Stimulated activated CD8-positive, alpha-beta memory T cell treated with anti-CD3 and anti-CD28 coated beads, Interleukin-2, amount 100 ng/mL, for 48 hours (primary cell): ENCODE measurements at places on chromosomes 5 and 9.
A peak's percentile ranks its signal among the peaks of the same experiment; 100 is the strongest.

- DNase-seq = no peak
These were observed 31.8 kb upstream of the CKS2 start for GRCh38 chr9:89278997-89279739.

DNA sequence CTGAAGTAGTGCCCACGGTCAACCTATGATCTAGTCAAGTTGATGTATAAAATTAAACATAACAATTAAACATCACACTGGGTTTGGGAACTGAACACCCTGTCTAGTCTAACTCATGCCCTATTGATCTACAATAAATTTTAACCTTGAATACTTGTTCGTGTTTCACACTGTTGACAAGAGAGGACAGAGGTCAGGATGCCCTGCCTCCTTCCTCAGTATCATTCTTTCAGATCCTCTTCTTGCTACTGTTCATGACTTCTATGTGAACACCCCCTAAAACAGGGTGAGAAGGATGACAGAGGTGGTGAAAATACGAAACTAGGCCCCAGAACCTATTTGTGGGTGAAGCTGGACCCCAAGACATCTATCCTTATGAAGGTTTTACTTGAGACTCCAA, 8.1 kb upstream of the MAT2B start:
- DNase-seq = no peak

GRCh38 chr9:113903514-113904077, 27.5 kb downstream of the ZNF618 start:
- DNase-seq = no peak

- no peak for DNase-seq
These were observed 218.6 kb downstream of the ESM1 start for GRCh38 chr5:54766748-54767147.

DNA sequence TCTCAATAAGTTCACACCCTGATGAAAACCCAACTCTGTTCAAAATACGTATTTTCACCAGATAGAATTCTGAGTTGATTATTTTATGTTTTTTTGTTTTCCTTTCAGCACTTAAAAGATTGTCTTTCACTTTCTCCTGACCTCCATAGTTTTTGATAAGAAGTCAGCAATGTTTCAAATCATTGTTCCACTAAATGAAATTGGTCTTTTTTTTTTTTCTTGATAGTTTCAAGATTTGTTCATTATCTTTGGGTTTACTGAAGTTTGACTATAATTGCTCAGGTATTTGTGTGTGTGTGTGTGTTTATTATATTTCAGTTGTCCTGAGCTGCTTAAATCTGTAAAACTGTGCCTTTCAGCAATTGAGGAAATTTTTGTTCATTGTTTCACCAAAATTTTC, 498.7 kb downstream of the TLE1 start:
- DNase-seq = no peak

DNA sequence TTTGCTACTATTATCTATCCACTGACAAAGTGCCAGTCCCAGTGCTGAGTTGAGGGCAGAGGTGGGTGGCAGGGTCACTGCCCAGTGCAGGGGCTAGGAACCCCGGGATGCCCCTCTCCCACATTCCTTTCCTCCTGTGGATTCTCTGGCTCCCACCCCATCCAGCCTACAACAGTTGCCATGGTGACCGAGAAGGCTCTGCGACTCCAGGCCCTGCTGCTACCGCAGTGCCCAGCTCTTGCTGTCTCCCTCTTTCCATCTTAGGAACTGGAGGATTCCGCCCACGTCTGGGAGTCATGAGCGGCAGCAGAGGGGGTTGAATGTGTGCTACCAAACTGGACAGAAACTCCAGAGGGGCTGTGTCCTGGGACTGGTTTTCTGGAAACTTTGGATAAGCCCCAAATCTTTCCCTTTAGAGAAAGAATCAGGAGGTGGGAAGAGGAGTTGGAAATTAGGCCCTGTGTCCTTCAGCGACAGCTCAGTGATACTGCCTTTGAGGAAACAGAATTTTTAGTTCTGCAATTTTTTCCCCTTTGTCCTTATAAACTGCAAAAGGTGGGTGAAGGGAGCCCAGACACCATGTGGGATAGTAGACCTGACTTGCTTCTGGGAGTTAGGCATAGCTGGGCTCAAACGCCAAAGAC, 20.7 kb upstream of the C5orf47 start:
- DNase-seq = no peak

- DNase-seq = no peak
These were observed 9.3 kb upstream of the SCGB3A1 start for GRCh38 chr5:180600554-180601041.

DNA sequence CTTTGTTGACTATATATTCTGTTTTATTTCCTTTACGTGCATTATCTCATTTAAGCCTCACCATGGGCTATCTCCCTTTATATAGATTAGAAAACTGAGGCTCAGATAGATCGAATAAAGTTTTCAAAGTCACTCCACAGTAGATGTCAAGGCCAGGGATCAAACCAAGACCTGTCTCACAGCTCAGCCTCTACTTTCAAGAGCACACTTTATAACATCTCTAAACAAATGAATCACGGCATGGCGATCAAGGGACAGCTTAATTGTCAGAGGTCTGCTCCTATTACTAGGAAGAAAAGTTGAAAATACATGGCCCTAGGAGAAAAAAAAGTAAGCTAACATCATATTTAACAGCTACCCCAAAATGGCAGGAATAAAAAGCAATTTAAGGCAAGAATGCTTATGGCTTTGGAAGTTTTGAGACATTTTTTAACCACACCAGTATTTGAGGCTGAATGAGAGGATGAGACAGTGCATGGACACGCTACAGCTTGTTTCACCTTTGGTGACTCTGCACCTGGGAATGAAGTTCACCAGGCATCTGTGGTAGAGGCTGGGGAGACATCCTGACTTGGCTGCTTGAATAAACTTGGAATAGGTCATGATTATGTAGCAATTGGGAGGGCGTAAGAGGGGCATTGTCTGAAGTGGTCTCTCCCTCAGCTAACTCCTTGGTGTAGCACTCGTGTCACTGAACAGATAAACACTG, 486.8 kb upstream of the WWC1 start:
- DNase-seq = no peak

DNA sequence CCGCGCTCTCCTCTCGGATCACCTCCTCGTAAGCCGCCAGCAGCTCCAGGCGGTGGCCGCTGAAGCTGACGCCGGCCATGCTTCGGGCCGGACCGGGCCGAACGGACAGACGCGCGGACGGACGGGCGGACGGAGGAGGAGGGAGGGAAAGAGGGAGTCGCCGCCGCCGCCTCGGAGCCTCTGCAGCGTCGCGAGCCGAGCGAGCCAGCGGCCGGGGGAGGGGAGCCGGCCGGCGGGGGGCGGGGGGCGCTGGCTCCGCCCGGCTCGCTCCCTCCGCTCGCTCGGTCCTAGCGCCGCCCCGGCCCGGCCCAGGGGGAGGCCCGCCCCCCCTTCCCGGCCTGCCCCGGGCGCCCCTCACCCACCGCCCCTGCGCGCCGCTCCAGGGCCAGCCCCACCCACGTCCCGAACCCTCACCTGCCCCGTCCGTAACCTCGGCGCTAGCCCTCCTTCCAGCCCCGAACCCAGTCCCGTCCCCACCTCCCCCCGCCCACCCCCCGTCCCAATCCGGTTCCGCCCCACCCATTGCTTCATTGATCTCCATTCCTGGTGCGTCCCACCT, at the start of gene DBN1:
Gene DBN1, minus strand, starts transcription at position 192 of the 559 bp plus-strand sequence. Its CDS starts 113 bp downstream, at position 79.
- peak; percentile 41 for DNase-seq

DNA sequence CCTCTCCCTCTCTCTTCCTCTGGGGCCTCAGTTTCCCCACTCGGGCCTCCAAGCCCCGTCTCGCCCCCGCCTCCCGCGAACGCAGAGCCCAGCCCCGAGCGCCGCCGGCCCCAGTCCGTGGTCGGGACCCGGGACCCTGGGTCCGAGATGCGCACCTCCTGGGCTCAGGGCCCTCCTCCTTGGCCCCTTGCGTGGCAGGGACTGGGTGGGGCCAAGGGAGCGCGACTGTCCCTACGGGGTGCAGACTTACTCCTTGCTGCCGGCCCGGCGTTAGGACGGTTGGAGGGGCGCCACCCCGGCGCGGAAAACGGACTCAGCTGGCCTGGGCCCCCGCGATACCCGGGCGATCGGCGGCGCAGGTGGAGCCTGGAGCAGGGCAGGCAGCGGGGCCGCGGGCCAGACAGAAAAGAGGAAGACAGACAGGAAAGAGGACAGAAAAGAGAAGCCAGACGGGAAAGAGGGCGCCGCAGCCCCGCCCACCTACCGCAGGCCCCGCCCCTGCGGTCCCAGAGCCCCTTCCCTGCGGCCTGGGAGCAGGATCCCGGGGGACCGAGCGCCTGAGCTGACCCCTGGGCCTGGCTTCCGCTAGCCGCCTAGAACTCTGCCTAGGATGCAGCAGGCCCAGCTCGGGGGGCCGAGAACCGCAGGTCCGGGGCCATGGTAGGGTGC, at the start of gene GBGT1:
Gene GBGT1, minus strand, starts transcription at position 411 of the 669 bp plus-strand sequence. CDS start 1,502 bp downstream, outside the sequence.
- DNase-seq = no peak

DNA sequence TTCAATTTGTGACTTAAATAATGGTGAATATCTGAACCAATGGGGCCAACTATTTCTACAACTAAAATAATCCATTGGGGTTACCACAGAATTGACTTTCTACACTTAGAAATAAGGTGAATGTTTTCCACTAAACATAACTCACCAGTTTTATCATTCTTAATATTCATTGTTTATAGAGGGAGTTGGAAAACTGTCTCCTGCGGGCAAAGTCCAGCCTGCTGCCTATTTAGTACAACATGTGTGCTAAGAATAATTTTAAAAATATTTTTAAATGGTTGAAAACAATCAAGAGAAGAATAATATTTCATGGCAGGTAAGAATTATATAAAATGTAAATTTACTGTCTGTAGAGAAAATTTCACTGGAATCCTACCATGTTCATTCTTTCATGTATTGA, 45.2 kb upstream of the ZFAND5 start:
- no peak for DNase-seq

DNA sequence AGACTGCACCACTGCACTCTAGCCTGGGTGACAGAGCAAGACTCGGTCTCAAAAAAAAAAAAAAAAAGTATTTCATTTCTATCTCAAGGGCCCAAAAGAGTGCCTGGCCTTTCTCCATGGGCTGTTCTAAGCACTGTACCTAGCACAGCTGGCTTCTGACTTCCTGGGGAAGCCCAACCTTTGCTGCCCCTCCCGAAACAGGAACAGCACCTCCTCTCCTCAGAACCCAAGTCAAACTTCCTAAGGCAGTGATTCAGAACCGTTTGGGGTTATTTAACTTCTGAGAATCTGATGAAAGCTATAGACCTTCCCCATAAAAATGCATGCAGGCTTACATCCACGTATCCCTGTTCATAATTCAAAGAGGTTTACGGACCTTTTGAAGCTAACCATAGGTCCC, 57.8 kb downstream of the NRG2 start:
- no peak for DNase-seq

- DNase-seq = no peak
These were observed 9.0 kb downstream of the PPP3R2 start for GRCh38 chr9:101585740-101586139.

DNA sequence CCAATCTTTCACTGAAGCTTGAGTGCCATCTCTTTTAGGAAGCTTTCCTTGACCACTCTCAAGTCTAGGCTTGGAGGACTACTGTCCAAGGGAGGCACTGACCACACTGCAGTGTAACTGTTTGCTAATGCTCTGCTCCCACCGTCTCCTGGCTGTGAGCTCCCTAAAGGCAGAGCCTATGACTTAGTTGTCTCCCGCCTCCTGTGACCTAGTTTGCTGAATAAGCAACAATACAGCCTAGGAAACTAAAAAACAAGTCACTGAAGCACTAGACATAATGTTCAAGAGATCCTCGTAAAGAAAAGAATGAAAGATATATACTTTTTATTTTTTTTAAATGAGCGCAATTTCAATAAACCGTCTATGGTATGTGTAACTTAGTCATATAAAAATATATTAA, 31.4 kb downstream of the LIX1 start:
- no peak for DNase-seq

GRCh38 chr9:124855944-124856765, 2.9 kb downstream of the WDR38 start:
- DNase-seq = no peak

- DNase-seq = no peak
These were observed 90.5 kb downstream of the FSTL4 start for GRCh38 chr5:133521801-133522200.

DNA sequence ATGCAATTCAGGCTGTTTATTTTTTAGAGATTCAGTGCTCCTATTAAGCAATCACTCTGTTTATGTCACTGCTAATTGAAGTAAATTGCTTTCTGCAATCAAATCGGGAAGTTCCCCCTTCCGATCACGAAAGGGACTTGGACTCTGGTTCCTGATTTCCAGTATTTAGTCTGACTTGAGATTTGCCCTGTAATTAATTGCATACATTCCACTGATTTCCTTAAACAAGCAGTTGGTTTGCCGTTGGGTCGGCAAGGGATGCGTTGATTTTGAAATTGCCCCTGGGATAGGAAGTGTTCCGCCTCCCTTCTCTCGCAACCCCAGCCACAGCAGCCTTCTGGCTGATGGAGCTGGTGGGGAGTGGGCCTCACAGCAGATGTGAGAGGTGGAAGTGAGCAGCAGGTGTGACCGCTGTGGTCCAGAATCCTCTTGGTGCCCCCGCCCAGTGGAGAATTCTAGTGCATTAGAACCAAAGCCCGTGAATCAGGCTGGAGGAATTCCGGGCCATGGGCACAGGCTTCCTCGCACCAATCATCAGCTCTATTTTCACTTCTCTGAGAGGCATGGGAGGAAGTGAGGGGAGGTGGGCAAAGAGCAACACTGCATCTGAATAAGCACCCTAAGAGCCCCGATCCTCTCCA, 102.5 kb downstream of the SPRY4 start:
- DNase-seq = no peak

DNA sequence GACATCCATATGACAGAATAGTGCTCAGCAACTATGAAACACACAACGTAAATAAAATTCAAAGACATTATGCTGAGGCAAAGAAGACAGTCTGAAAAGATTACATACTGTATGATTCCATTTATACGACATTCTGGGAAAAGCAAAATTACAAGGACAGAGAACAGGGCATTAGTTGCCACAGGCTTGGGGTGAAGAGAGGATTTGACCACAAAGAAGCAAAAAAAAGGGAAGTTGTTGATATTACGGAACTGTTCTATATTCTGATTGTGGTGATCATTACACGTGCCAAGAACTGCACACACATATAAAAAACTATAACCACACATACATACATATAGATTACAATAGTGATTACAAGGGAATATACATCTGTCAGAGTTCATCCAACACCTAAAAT, 24.1 kb downstream of the CDK5RAP2 start:
- DNase-seq = no peak

DNA sequence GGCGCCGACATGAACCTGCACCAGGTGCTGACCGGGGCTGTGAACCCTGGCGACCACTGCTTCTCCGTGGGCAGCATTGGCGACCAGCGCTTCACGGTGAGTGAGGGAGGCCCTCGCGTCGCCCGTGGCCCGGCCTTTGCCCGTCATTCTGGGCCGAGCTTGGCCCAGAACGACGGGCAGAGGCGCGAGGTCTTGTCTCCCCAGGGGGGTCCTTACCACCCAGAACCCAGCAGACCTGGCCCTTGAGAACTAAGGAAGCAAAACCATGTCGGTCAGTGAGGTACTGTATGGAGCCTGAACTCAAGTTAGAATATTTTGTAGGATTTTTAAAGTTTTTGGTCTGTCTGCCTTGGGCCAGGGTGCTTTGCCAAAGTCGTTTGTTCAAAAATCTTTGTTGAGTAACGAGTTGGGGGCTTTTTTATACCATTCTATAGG, 691 bp downstream of the DMXL1 start:
- DNase-seq = no peak

- DNase-seq = no peak
These were observed 14.8 kb upstream of the SLC25A51 start for GRCh38 chr9:37918665-37919170.
